ENCODE measurements at places on chromosomes 7 and 10. TPM values are rescaled to one million over a fixed set of nuclear protein-coding genes. Genes with fewer than 3 reads are reported as not detected.

LAMB1 gene
- 104 TPM for total RNA-seq

AOAH gene
- total RNA-seq: 29.2 TPM

ING3 gene
- 21.5 TPM for total RNA-seq

LBX1 gene
- total RNA-seq: not detected

VPS37D gene
- 1.3 TPM for total RNA-seq

GHRHR gene
- not detected for total RNA-seq

FFAR4 gene
- 13.7 TPM for total RNA-seq

KIF11 gene
- 1.8 TPM for total RNA-seq

PARD3 gene
- 34.1 TPM for total RNA-seq

ARID5B gene
- total RNA-seq: 29.8 TPM

FKBP6 gene
- total RNA-seq: 0.47 TPM

PNLIPRP1 gene
- total RNA-seq: not detected

CHPF2 gene
- total RNA-seq: 34.7 TPM

CYP3A5 gene
- total RNA-seq: 15.5 TPM

BUD31 gene
- 64.2 TPM for total RNA-seq

ASB4 gene
- 0.50 TPM for total RNA-seq

SLC26A3 gene
- not detected for total RNA-seq

KNDC1 gene
- total RNA-seq: 10.3 TPM

TMEM178B gene
- 0.18 TPM for total RNA-seq

PDZD8 gene
- total RNA-seq: 29.4 TPM

SPDYE9 gene
- total RNA-seq: not detected

KCP gene
- 1.3 TPM for total RNA-seq

C7orf57 gene
- total RNA-seq: 1.6 TPM

EBF3 gene
- total RNA-seq: 0.53 TPM

MMD2 gene
- not detected for total RNA-seq

TSPAN12 gene
- total RNA-seq: 43.6 TPM

ZMIZ2 gene
- total RNA-seq: 97.9 TPM

NEUROD6 gene
- total RNA-seq: not detected

OR9A2 gene
- not detected for total RNA-seq

FAM241B gene
- total RNA-seq: 5.0 TPM

CALN1 gene
- not detected for total RNA-seq

SPACDR gene
- total RNA-seq: 1.7 TPM

TMEM140 gene
- 39.3 TPM for total RNA-seq

GARIN1A gene
- 3.4 TPM for total RNA-seq

POP7 gene
- 21.5 TPM for total RNA-seq

ELFN1 gene
- 1.4 TPM for total RNA-seq

PPP1R17 gene
- total RNA-seq: not detected

HTR5A gene
- total RNA-seq: not detected

MIOS gene
- total RNA-seq: 28.8 TPM

OPALIN gene
- not detected for total RNA-seq

AKR1D1 gene
- total RNA-seq: not detected

C7orf33 gene
- not detected for total RNA-seq

ZNF398 gene
- 13.2 TPM for total RNA-seq

GRID2IP gene
- total RNA-seq: 0.41 TPM

WEE2 gene
- total RNA-seq: not detected

TMEM243 gene
- 115 TPM for total RNA-seq

DPP6 gene
- 0.71 TPM for total RNA-seq

Measured in lower lobe of right lung (tissue), 2 donors.